Bronchus fibroblast of lung (primary cell): ENCODE measurements at places on chromosomes 4 and X. TPM values are rescaled to one million over a fixed set of nuclear protein-coding genes. Genes with fewer than 3 reads are reported as not detected.

STK32B gene
- 0.59 and 1.0 TPM in 2 replicates for total RNA-seq

F8A3 gene
- total RNA-seq, result 4.4 and 6.1 TPM in 2 replicates

NPNT gene
- total RNA-seq, result not detected in 2 replicates

PAGE1 gene
- not detected in 2 replicates for total RNA-seq

DCX gene
- not detected in 2 replicates for total RNA-seq

SYTL5 gene
- 0.15 and 0.17 TPM in 2 replicates for total RNA-seq

IL1RAPL1 gene
- total RNA-seq, result 0.17 and 0.45 TPM in 2 replicates

P2RY8 gene
- total RNA-seq, result not detected in 2 replicates

CYTL1 gene
- total RNA-seq, result 0.34 and 1.5 TPM in 2 replicates

GSX2 gene
- not detected in 2 replicates for total RNA-seq

CTAG2 gene
- total RNA-seq, result 2.4 and 2.7 TPM in 2 replicates

KLB gene
- not detected in 2 replicates for total RNA-seq

NEXMIF gene
- not detected in 2 replicates for total RNA-seq

SH2D1A gene
- not detected in 2 replicates for total RNA-seq

SPANXA1 gene
- total RNA-seq, result not detected in 2 replicates

TMPRSS11B gene
- not detected in 2 replicates for total RNA-seq

ADGRL3 gene
- total RNA-seq, result 0.15 and 0.34 TPM in 2 replicates

SSX2B gene
- total RNA-seq, result not detected in 2 replicates

HEPH gene
- total RNA-seq, result 5.2 and 7.1 TPM in 2 replicates

IL13RA1 gene
- total RNA-seq, result 23.3 and 24.7 TPM in 2 replicates

MAGEA8 gene
- not detected in 2 replicates for total RNA-seq

SLC9B1 gene
- total RNA-seq, result 0.30 TPM in 1 of 2 replicates, not detected in the other

ENPEP gene
- under 0.01 and 0.15 TPM in 2 replicates for total RNA-seq

BRS3 gene
- not detected in 2 replicates for total RNA-seq

NMU gene
- total RNA-seq, result 2.5 and 3.5 TPM in 2 replicates

ARSD gene
- total RNA-seq, result 8.0 and 8.9 TPM in 2 replicates

BTK gene
- total RNA-seq, result not detected in 2 replicates

CDX4 gene
- total RNA-seq, result not detected in 2 replicates

GAGE12J gene
- total RNA-seq, result not detected in 2 replicates

ARHGAP36 gene
- not detected in 2 replicates for total RNA-seq

BMPR1B gene
- total RNA-seq, result under 0.01 and 0.17 TPM in 2 replicates

PNMA5 gene
- total RNA-seq, result not detected in 2 replicates

TRPC5OS gene
- not detected in 2 replicates for total RNA-seq

CCNQ gene
- 35.1 and 38.7 TPM in 2 replicates for total RNA-seq

AFAP1 gene
- total RNA-seq, result 29.0 and 32.6 TPM in 2 replicates

FAM47E gene
- total RNA-seq, result 0.15 and 0.17 TPM in 2 replicates

LGI2 gene
- total RNA-seq, result not detected in 2 replicates

CXCL10 gene
- total RNA-seq, result not detected in 2 replicates

RAB41 gene
- not detected in 2 replicates for total RNA-seq

DDIT4L gene
- 1.0 and 1.3 TPM in 2 replicates for total RNA-seq

FDCSP gene
- 0.67 TPM in 1 of 2 replicates, not detected in the other for total RNA-seq

PCDH18 gene
- total RNA-seq, result 70.1 and 73.0 TPM in 2 replicates

ZNF185 gene
- 6.2 and 6.6 TPM in 2 replicates for total RNA-seq

AFP gene
- 1.9 and 2.5 TPM in 2 replicates for total RNA-seq

AFF2 gene
- total RNA-seq, result 0.15 and 0.17 TPM in 2 replicates

SPANXC gene
- not detected in 2 replicates for total RNA-seq

CLDN34 gene
- total RNA-seq, result not detected in 2 replicates

LEF1 gene
- 3.7 and 4.2 TPM in 2 replicates for total RNA-seq

ARR3 gene
- total RNA-seq, result not detected in 2 replicates

CXCR3 gene
- not detected in 2 replicates for total RNA-seq

THOC2 gene
- 17.4 and 26.1 TPM in 2 replicates for total RNA-seq

FOXR2 gene
- not detected in 2 replicates for total RNA-seq

AGTR2 gene
- not detected in 2 replicates for total RNA-seq
